ENCODE measurements at places on chromosomes 7 and 10.

- DNase-seq: no peak
These were observed 362.9 kb upstream of the NUPR2 start for GRCh38 chr7:56479136-56479535.

GRCh38 chr7:94323844-94324243, 70.9 kb upstream of the COL1A2 start:
- no peak for DNase-seq

DNA sequence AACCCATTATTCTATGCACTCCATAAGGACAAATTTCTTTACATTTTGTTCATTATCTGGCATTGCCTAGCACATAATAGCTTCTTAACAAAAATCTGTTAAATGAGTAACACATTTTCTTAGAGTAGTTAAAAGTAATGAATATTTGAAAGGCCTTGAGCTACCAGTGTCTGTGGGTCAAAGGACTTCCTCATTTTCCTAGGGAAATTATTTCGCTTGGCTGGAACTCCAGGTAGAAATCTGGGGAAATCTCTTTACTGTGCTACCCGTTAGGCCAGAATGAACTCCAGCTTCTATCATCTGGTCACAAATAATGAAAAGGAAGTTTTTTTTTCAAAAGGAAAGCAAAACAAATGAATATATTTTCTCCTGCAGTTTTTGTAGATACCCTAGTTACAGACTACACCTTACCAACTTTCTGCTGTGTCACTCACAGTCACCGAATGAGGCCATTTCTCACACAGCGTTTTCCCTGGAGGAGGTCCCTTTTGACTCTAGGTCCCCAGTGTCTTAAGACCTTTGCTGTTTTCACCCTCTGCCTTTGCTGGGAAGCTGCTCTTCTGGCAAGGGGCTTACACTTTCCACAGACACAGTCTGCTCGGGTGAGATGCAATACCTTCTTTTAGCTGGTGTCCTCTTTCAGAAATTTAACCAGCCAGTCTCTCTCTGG, 1.6 kb downstream of the SAMD9L start:
- no peak for DNase-seq

- DNase-seq: no peak
These were observed 58.1 kb downstream of the ITGA8 start for GRCh38 chr10:15661574-15661973.

DNA sequence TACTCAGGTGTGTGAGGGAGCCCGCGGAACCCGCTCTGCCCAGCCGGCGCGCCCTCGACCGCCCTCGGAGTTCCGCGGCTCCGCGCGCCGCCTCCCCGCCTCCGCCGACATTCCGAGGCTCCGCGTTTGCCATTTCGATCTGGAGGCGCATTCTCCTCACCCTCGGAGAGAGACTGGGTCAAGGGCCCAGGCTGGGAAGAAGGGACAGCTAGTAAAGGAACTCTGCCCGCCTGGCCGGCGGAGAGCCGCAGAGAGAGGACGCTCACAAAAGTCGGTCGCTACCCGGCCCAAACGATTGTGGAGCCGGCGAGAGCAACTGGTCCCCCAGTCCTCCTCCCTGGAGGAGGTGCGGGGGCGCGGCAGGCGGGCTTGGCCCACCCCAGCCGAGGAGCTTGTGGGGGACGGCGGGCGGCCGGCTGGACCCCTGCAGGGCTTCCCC, 74.5 kb upstream of the LEP start:
- DNase-seq: no peak

- no peak for DNase-seq
These were observed 9.8 kb upstream of the OGA start for GRCh38 chr10:101827919-101828600.

Data from GM12892 (cell line).